ENCODE measurements at places on chromosomes 4 and X.
A peak's percentile ranks its signal among the peaks of the same experiment; 100 is the strongest.

GRCh38 chr4:85812776-85813175 lies 337.8 kb downstream of the ARHGAP24 start:
- no peak for DNase-seq

DNA sequence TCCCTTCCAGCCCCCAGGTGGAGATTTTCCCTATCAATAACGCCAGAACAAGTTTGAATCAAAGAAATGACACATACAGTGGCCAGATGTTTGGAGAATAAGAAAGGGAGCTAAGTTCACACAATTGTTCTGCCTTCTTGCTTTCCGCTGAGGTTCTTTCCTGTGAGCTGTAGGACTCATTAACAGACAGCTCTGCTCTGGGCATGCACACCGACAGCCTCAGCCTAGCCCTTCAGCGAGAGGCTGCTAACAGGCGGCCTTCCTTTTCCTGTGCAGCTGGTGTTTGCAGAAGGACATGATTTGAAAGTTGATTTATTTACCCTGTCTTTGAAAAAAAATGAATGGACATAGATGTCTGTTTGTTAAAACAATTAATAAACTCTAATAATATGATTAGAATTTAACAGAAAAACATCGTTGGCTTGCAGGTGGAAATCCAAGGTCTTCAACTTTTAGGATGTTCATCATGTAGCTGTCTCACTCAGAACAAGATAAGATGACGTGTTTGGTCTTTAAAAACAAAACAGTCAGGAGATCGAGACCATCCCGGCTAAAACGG lies 183.3 kb downstream of the KDR start:
- DNase-seq, result no peak

DNA sequence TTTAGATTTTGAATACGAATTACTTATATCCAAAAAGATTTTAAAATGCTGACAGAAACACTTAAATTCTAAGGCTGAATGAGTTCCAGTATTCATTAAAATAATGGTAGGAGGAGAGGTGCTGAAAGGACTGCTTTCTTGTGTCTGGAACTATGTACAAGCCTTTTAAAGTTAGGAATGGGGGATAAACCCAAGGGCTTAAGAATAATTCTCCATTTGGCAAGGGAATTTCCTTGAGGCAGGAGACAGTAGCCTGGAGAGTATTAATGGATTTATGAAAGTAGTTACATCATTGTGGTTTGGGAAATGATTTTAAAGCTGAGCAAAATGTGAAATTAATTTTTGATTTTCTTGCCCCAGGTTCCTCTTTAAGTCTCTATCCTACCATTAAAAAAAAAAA lies 266.5 kb upstream of the KCNIP4 start:
- DNase-seq, result no peak

GRCh38 chrX:10404436-10404835 lies 215.9 kb downstream of the MID1 start:
- no peak for DNase-seq

DNA sequence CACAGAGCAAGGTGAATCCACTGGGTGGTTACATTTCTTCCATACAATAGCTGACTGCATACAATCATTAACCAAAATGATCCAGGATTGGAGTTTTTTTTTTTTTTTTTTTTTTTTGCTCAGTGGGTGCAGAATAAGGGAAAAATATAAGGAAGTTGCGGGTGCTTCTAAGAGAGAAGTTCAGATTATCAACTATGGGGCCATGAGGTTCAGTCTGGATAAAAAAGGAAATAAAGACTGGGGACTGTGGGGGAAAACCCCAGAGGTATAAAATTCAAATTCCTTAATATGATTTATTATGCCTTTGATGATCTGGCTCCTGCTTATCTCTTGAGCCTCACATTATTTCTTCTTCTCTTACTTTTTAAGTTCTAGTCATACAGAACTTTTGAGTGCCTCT lies 5.9 kb upstream of the EIF1AX start:
- DNase-seq, result no peak

DNA sequence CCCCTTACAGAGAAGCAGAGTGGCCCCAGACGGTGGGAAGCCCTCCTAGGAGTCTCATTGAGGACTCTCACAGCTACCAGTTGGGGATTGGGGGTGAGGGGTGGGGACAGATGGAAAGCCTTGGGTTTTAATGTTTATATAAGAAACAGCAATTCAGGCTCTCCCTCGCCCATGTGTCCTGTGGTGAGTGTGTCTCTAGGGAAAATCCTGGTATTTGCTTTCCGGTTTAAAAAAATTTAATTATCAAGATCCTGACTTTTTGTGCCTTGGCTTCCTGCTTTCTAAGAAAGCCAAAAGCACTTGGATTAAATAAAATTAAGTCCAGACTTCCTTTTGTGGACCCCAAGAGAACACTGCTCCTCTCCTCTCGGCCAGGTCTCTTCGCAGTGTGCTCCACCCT lies 93.8 kb downstream of the SOWAHB start:
- DNase-seq, result no peak

DNA sequence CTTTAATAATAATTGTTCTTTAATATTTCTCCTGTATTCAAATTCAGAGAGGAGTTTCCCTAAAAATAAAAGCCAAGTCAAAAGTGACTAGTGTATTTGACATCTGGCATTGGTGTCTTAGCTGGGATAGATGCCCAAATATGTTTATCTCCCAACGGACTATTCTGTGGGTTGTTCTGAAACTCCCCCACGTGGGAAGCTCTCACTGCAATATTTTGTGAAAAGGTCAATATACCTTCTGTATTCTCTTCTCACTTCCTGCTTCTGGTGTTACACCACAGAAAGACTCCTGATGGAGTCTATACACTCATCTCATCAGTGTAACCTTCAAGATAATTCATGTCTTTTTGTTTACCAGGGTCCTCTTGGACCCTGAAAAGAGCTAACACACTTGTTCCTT lies 2052.8 kb upstream of the TENM3 start:
- no peak for DNase-seq

- DNase-seq, result no peak
Observed at GRCh38 chr4:40829586-40829985, 79.8 kb downstream of the NSUN7 start.

- DNase-seq, result no peak
Observed at GRCh38 chr4:17448689-17449088, 63.2 kb downstream of the QDPR start.

DNA sequence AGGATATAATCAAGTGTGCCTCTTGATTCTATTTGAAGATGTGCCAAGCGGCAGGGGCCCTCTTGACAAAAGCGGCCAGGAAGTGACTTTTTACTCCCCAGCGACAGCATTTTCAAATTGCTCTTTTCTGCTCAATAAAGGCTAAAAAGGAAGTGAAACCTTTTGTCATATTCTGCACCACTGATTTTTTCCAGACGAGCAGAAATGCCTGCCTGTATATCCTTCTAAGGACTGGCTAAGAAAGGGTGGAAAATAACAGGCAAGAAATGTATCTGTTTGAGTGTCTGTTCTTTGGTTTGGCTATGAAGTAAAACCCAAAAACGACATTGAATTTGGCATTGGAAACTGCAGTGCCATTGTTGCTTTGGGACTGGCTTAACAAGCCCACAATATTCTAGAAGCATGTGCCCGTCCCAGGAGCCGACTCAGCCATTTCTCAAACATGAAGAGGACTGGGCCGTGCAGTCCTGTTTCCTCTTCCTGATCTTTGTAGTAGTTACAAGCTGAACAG lies 25.4 kb downstream of the TMSB4X start:
- no peak for DNase-seq

DNA sequence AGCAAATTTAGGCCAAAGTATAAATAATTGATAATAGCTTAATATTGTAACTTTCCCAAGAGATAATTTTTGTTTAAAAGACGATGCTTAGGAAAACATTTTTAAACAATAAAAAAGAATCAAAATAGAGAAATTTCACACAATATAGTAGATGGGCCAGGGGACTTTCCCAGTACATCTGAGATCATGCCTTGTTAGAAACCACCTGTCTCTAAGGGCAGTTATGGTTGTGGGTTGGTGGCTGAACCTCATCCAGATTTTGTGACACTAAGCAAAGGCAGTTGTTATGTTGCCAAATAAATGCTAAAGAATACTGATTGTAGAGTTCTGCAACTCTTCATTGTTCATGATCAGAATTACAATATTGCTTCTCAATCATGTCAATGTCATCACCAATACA lies 270.6 kb downstream of the BANK1 start:
- no peak for DNase-seq

DNA sequence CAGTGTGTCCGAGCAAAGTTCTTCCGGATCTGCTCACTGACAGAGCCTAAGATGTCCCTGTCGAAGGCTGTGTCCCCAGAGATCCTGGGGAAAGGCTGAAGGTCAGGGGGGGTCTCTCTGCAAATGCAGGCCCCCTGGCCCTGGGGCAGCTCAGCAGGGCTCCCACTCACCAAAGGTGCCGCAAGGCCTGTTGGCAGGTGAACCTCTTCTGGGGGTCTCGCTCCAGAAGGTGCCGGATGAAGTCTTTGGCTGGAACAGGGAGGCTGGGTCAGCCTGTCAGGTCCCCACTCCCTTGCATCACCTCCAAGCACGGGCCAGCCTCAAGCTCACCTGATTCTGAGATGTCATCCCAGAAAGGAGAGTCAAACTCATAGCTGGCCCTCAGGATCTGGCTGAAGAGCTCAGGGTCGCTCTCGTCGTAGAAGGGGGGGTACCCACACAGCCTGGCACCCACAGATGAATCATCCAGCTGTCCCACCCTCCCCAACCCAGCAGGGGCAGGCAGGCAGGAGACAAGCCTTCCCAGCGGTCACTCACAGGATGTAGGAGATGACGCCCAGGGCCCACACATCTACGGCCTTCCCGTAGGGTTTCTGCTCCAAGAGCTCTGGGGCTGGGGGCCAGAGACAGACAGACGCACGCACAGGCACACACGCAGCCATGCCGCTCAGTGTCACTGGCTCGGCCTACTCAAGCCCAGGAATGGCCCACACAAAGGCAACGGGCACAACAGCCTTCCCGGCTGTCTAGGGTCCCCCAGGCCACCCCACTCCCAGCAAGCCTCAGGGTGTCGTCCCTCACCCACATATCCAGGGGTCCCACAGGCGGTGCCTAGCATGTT lies 2.6 kb downstream of the PNCK start:
- DNase-seq, result no peak

DNA sequence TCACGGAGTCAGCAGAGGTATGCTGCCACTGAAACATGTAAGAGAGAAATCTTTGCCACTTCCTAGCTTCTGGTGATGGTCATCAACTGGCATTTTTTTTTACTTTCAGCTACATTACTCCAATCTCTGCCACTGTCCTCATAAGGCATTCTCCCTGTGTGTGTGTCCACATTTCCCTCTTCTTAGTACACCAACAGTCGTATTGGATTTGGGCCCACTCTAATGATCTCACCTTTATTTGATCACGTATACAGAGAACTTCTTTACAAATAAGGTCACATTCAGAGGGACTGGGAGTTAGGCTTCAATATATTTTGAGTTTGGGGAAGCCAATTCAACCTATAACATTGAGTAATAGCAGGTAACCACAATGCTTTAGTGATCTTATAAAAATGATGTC lies 649.1 kb downstream of the GRID2 start:
- no peak for DNase-seq

DNA sequence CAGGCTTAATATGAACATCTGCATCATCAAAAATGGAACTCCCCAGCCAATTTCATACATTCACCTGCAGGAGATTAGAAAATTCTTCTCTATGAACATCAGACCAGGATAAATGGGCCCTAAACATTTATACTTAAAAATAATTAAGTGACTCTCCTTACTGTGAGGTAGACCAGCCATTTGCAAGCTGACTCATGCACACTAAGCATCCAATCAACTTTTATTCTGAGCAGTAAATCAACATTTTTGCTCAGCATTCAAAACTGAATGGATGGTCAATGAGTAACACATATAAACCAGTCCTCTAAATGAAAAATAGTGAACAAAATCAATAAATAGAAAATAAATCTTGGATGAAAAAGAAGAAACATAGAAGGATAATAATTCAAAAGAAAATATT lies 19.9 kb upstream of the PCDH10 start:
- no peak for DNase-seq

DNA sequence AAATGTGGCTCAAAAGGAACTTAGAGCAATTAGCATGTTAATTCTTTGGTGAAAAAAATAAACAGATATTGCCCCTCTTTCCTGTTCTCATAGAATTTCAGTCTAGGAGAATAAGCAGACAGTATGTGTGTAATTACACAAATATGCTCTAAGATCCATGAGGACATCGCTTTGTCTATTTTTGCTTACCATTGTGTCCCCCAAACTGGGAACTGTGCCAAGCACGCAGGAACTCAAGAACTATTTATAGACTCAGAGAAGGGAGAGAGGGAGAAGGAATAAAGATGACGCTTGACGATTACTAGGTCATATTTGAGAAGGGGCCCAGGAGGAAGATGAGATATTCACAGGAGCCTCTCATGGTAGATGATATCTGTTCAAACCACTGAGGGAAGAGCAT lies 692.6 kb downstream of the RAB28 start:
- no peak for DNase-seq

- DNase-seq, result no peak
Observed at GRCh38 chr4:152218576-152218975, 317.3 kb downstream of the FBXW7 start.

DNA sequence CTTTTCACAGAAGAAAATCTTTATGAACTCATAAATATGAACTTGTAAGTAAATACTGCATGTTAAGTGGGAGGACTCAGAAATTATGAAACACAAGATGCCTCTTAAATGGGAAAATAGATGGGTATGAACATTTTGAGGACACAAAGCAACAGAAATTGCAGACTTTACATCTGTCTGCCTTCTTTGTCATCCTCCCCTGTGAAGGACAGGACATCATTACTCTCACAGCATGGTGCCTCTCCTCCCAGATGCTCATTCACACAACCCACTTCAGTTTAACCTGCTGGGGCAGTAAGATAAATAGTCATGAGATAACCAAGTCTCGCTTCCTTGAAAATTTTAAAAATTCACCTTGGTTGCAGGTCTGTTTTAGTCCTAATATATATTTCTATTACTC lies 144.5 kb downstream of the APBB2 start:
- peak; percentile 77 for DNase-seq

DNA sequence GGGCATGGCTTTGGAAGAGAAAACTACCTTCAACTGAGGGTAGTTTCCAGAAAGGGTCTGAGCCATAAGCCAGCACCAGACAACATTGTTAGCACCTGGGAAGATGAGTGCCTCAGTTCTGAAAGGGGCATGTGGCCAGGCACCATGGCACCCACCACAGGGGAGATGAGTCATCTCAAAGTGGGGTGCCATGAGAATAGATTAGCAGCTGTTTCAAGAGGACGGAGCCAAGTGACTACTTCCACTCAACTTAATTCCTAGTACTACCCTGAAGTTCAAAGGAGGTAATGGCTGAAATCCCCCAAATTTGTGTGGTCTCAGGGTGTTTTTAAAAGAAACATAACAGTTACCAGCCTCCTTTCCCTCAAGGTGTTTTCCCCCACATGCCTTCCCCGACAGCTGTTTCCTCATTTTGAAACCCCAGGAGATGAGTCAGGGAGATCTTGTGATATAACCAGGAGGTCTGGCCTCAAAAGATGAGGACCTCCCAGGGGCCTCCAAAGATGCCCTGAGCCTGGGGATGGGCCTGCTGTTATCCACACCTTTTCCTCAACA lies 27.8 kb upstream of the FTHL17 start:
- no peak for DNase-seq

- DNase-seq, result no peak
Observed at GRCh38 chr4:121198251-121198650, 34.1 kb upstream of the TNIP3 start.
